ENCODE measurements at places on chromosomes 5 and 9.

DNA sequence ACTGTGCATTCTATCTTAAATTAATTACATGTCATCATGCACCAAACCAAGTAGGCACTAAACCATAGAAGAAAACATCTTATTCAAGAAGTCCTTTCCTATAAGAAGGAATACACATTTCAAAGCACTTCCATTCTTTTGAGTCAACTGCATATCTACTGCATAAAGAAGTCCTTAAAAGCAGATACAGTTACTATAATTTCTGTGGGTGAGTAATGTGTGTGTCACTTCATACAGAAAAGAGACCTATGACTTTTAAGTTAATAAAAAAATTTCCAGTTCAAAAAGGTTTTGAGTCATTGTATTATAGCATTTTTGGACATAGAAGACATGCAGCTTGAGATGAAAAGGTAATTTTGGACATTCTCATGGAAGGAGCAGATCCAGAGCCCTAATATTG lies 125.0 kb downstream of the DTWD2 start:
- DNase-seq = no peak

GRCh38 chr9:86168256-86168655 lies 68.9 kb upstream of the GOLM1 start:
- DNase-seq = no peak

DNA sequence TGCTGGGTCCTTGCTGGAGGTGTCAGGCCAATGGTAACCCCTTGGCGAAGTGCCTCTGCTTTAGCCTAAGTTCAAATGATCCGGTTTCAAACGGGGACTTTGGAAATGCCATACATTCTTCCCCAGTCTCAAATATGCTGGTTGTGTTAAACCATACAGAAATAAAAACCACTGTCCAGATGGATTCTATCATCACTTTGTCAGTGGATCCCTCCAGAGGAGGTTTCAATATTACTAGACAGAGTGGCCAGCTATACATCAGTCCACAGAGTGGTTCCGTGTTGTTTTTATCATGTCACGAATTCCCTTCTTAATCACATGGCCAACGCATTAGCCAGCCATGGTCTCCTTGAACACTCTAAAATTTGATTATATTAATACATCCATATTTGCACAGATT lies 7.3 kb upstream of the RANBP17 start:
- no peak for DNase-seq

GRCh38 chr9:99416007-99416406 lies 193.9 kb downstream of the SEC61B start:
- no peak for DNase-seq

- DNase-seq = no peak
Measured at GRCh38 chr9:68744426-68744825, 39.4 kb downstream of the PIP5K1B start.

- no peak for DNase-seq
Measured at GRCh38 chr5:132687995-132688394, 14.2 kb downstream of the IL4 start.

- DNase-seq = no peak
Measured at GRCh38 chr5:33068786-33069185, 357.7 kb downstream of the NPR3 start.

DNA sequence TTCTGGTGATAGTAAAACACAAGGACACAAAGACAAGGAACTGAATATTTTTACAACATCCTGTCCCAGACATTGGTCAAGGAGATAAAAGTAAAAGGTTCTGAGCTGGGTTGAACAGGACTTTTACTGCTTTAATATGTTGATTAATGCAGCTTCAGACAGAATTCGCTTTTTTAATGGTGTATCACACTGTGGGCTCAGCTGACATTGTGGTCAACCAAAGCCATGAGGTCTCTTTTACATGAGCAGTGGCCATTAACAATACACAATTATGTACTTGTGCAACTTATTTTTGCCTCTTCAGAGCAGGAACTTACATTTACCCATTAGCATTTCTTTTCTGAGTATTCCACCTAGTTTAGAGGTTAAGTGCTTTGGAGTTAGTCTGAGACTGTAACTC lies 22.8 kb upstream of the ERBIN start:
- no peak for DNase-seq

- DNase-seq = no peak
Measured at GRCh38 chr9:126664900-126665643, 51.3 kb downstream of the LMX1B start.

- peak; percentile 14 for DNase-seq
Measured at GRCh38 chr9:111661150-111661801, at the start of gene GNG10. TSS of gene GNG10 (plus strand) at chr9:111661605. CDS start at chr9:111661635, 30 bp downstream.

- no peak for DNase-seq
Measured at GRCh38 chr5:77852514-77853352, 76.6 kb upstream of the TBCA start.

GRCh38 chr5:136060963-136061362 lies 32.2 kb downstream of the TGFBI start:
- DNase-seq = no peak

DNA sequence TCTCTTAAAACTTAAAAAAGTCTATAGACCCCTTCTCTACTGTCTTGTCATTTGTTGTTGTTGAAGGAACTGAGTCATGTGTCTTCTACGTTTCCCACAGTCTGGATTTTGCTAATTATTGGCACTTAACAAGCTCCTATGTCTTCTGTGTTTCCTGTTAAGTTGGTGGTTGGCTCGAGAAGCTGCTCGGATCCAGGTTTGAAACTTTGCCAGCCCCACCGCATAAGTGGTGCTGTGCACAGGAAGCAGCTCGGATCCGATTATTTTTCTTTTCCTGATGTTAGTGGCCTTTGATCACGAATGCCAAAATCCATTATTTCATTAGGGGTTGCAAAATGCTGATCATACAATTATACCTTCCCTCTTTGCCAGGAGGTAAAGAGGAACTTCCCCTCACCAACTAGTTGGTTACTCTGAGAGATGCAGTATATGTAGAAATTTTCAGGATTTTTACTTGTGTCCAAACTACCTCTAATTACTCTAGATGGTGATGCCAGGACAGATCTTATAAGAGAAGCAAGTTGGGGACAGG lies 186.5 kb downstream of the NSG2 start:
- no peak for DNase-seq

- DNase-seq = no peak
Measured at GRCh38 chr9:11431490-11431889, 818.7 kb upstream of the PTPRD start.

GRCh38 chr9:38685535-38685934 lies 34.4 kb downstream of the FAM240B start:
- DNase-seq = no peak

DNA sequence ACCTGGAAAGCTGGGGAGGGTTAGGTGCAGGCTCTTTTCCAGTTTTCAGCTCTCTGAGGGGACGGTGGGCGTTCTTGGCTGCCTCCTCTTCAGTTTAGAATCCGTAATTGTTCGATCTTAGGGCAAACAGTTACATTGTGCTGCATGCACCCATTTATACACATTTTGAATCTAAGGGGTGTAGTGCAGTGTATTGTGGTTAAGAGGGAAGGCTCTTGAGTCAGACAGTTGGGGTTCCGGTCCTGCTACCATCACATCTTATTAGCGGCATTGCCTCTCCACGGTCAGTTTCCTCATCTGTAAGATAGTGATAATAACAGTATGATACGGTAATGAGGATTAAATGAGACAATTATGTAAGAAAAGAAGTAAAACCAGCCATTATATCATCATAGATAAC lies 625 bp downstream of the EXOSC2 start:
- no peak for DNase-seq

DNA sequence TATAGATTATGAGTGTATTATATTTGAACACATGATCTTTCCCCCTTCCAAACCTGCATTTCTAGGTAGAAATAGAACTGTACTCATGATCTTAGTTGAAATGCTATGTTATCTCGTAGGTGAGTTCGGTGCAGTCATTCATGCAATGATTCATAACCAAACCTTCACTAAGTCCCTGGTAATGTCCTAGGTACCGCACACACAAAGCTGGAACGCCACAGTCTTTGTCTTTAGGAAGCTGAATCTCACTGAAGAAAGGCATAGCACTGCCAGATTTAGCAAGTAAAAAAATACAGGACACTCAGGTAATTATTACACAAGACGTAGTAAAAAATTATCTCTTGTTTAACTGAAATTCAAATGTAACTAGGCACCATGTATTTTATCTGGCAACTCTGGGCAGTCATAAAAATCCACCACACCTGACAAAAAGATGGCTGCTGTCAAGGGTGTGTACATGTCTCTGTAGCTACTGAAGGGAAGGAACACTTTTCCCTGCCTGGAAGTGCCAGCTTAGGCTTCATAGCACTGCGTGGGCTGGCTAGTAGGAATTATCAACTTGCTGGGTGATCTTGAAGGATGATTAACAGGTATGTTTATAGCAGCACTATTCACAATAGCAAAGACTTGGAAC lies 28.0 kb upstream of the TXN start:
- no peak for DNase-seq

GRCh38 chr9:108441251-108441650 lies 414.5 kb downstream of the ACTL7B start:
- no peak for DNase-seq

DNA sequence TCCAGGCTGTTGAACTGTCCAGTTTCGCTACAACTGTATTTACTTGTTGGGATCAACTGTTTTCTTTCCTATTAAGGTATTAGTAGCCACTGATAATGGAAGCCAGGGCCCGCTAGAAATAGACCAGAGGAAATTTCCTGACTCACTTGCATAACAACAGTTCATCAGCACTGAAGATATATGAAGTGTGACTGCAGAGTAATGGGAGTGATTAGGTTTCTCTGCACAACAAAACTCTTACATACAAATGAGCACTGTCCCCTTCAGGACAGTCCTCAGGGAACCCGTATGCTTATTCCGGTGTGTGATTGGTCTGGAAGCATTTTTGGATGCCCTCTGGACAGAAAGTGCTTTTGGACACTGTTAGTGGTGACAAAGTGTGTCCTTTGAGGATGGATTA lies 55.3 kb downstream of the LIX1 start:
- no peak for DNase-seq

DNA sequence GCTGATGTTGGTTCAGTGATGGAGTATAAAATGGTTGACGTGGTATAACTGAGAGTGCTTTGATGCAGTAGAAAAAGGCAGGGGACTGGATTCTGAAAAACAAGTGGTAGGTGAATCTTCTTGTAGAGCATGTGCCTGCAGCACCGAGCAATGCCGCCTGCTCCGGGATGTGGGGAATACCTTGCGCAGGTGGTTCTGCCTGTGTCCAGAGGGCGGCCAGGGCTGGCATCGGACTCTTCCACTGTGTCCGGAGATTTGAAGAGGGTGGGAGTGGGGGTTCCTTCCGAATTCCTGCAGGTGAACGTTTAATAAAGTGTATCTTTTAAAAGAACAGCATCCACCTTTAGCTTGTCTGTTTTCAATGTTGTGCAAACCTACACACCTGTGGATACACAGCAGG lies 238.0 kb downstream of the FANCC start:
- DNase-seq = no peak

DNA sequence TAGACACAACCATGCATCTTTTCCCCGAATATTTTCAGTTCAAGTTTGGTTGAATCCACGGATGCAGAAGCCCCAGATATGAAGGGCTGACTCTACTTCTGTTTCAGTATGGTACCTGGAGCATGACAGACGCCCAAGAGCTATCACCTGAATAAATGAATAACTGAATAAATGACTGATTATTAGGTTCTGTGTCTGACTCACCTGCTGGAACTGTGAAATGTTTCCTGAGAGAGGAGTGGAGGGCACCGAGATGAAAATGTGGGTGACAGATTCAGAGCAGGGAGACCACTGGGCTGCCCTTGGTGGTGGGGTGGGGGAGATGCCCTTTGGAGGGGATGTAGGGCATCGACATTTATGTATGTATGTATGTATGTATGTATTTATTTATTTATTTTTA lies 13.2 kb downstream of the FRMPD1 start:
- no peak for DNase-seq

DNA sequence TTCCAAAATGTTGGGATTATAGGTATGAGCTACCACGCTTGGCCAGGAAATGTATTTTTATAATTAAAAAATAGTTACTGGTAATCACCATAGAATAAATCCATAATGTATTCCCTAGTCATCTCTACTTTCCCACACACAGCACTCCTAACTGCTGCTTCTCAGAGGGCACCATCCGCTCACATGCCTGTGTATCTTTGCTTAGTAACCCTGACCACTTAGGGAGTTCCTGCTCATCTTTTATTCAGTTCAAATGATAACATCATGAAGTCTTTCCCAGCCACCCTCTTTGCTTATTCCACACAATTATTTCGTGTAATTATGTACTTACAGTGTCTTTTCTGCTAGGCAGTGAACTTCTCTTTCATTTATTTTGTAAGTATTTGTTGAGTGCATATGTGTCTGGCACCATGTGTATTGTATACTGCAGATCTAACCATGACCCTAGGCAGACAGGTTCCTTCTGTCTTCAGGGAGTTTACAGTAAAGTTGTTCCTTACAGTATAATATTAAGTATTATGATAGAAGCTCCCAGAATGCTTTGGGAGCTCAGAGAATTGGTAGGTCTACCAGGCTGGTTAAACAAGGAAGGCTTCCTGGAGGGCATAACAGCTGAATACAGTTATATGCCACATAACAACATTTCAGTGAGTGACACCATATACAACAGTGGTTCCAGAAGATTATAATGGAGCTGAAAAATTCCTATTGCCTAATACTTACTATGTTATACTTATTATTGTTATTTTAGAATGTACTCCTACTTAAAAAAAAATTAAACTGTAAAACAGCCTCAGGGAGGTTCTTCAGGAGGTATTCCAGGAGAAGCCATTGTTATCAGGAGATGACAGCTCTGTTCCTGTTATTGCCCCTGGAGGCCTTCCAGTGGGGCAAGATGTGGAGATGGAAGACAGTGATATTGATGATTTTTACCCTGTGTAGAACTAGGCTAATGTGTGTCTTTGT lies 39.2 kb downstream of the DCAF10 start:
- no peak for DNase-seq

- no peak for DNase-seq
Measured at GRCh38 chr5:61464512-61464911, 132.5 kb downstream of the ZSWIM6 start.

DNA sequence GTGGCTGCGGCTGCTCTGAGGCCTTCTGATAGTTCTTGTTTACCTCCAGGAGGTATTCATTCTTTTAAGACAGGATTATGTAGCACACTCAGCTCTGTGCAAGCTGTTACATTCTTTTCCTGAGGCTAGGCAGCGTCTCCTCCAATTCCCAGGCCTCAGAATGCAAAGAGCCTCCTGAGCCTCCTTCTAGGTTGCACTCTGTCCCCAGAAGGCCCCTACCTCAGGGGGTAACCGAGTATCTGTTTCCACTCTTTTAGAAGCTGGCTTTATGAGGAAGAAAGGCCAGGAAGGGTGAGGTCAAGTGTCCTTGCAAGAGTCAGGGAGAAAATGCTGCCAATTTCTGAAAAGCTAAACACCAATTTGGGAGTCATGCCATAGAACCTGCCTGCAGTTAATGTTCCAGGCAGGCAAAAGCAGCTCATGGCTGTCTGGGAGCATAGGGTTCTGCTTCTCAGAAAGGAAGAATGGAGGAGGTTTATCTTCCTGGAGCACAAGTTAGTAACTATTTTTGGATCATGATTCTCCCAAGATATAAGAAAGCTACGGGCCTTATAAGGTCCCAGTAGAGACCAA lies 178.9 kb downstream of the SEMA6A start:
- no peak for DNase-seq

DNA sequence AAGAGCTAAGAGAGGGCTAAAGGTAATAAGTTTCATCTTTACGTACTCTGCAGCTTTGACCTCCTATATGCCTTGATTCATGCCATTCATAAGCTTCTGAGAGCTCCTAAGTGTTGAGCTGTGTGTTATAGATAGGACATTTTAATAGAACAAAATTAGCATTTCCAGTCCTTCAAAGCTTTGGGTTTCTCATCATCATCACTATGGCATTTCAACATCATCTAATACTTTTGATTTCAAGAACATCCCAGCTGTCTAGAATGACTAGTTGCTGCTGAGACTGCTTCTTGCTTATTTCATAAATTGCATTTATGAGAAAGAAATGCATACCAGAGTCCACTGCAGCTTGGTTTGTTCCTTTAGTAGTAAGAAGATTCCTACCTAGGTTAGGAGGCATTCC lies 201.7 kb downstream of the SGCD start:
- DNase-seq = no peak
